NCI-H748 treated with DMSO at 0.1 percent for 48 hours (cell line): ENCODE measurements at places on chromosomes 1 and 21.

DNA sequence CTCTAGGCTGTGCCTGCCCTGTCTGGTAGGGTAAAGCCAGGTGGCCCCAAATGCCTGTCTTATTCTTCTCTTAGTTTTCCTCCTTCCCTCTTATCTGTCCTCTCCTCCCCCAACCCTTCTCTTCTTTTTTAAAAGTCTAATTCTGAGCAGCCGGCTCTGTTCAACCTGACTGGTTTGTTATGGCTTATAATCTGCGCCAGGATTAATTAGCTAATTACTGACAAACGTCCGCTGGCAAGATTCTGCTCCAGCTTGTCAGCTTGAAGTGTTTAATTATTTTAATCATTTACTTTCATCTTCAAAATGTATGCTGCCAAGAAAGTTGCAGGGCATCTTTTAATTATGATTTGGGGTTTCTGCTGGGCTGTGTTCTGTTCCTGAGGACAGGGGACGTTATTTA, 27.2 kb upstream of the PSMB2 start:
- DNase-seq, result no peak

DNA sequence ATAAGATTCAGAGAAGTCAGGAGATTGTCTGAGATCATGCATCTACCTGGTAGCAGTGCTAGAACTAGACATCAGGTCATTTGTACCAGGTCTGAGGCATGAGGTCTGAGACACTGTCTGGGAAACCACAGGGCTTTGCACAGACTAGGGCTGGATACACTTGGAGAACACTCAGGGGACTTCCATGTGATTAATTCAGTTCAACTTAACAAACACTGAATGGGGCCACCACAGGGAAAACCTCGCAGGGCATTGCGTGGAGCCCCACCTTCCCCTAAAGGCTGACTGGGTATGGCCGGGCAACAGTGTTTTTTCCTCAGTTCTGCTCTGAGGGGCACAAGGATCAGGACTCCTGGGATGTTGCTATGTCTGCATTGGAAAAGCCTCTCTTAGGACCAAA, 86.5 kb upstream of the WARS2 start:
- DNase-seq, result no peak

GRCh38 chr1:203556047-203556851, 62.3 kb downstream of the OPTC start:
- DNase-seq, result no peak

- DNase-seq, result no peak
Observed at GRCh38 chr1:109850827-109851226, 59.8 kb upstream of the CSF1 start.

DNA sequence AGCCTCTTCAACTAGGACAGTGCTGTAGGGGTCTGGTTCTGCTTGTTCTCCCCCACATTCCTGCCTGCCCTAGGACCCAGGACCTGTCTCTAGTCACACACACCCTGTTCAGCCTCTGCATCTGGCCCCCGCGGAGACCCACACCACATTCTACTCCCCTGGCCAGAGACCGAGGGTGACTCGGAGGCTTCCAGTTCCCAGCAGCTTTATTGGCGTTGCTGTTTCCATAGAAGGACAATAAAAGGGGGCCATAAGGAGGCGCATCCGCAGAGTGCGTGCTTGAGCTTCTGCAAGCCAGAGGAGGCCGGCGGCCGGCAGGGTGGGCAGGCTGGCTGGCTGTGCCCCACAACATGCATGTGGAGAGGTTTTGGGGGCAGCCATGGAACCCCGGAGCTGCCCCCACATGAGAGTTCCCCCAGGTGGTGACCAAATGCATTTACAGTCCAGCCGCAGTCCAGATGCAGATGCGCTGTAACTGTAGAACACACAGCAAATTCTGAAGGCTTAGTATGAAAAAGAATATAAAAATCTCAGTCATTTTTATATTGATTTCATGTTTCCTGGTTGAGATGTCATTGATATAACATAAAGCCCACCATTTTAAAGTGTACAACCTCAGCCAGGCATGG, 52.4 kb downstream of the PDE9A start:
- DNase-seq, result no peak

GRCh38 chr1:46983166-46983829, 40.2 kb upstream of the CYP4X1 start:
- DNase-seq, result no peak

GRCh38 chr1:110449661-110450651, 993 bp upstream of the PROK1 start:
- no peak for DNase-seq

- DNase-seq, result no peak
Observed at GRCh38 chr1:180627411-180627810, 4.4 kb upstream of the XPR1 start.

DNA sequence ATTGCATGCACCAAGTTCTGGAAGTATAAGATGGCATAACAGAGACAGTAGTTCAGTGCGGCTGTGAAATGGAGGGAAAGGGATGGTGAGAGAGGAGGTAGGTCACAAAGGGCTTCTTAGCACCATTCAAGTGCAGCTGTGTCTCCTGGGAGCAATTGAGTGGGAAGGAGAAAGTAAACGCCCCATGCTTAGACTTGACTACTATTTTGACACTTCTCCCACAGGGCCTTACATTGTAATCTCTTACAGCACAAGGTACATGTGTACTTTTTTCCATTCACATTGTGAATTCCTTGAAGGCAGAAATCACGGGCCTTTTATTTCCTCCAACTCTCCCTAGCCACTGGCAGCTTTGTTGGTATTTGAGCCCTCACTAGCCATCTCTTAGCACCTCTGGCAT, 239.6 kb upstream of the FOXD3 start:
- DNase-seq, result no peak

GRCh38 chr1:155176544-155177071, 3.0 kb downstream of the TRIM46 start:
- peak; percentile 66 for DNase-seq

DNA sequence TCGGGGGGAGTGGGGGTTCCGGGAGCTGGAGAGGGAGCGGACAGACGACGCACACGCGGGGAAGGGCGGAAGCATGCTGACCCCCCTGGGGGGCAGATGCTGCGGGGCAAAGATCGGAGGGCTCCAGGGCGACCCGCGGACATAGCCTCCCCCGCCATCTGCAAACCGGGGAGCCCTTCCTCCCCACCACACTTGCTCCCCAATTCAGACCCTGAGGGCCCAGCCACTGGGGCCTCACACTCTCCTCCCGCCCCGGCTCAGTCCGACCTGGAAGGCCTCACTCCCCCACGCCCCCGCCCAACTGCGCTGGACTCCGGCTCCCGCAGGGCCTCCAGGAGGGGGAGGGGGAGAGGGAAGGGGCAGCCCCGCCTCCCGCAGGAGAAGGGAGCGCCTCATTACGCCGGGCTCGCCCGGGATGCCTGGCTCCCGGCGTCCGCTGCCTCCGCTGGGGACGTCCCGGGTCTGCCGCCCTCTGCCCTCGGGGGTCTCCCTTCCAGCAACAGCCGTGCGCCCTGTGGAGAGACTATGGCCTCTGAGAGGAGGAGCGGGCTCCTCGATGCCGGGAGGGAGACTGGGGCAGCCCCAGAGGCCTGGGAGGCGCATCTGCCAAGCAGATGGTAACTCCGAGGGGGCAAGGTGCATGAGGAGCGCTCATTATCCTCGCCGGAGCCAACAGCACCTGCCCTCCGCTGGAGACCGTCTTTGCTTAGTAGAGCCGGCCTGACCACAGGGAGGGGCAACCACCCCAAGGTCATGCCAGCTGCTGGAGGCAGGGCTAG, 636 bp upstream of the CAMK2N1 start:
- peak; percentile 64 for DNase-seq

DNA sequence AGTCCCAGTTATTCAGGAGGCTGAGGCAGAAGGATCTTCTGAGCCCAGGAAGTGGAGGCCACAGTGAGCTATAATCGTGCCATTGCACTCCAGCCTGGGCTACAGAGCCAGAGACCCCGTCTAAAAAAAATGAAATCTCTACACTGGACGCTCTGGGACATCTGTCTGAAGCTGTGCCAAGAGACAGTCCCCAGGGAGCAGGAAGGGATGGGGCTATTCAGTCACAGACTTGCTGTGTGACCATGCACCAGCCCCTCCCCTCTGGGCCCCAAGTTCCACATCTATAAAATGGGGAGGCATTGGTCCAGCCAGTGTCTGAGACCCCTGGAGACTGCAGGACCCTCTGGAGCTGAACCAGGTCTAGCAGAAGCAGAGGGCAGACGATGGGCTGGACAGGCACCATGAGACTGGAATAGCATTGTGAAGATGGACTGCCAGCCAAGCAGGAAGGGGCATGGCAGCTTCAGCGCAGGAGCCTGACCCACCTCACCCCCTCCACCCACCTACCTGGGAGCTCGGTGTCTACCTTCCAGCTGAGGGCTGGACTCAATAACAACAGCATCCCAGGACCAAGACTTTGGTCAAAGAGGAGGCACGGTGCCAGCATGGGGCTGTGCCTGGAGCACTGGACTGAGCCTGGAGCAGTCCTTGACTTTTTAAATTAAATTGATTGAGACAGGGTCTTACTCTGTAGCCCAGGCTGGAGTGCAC, 1.4 kb downstream of the TMEM54 start:
- no peak for DNase-seq

- no peak for DNase-seq
Observed at GRCh38 chr1:118013938-118014337, 84.4 kb downstream of the WDR3 start.

DNA sequence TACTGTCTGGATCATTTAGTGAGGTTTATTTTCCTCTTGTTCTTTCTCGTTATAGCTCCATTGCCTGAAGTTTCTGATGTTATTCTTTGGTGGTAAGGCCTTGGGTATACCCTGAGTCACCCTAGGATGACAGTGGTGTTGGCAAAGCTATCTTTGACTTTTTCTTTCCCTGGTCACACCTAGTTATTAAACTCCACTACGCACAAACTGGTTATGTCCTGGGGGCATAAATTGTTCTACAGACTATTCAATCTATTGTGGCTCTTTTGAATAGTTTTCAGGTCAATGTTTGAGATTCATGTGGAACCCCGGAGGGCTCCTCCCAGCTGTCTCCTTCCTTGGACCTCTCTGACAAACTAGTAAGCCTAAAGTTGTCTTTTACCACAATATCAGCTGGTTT, 157.7 kb downstream of the SLC35F3 start:
- DNase-seq, result no peak

DNA sequence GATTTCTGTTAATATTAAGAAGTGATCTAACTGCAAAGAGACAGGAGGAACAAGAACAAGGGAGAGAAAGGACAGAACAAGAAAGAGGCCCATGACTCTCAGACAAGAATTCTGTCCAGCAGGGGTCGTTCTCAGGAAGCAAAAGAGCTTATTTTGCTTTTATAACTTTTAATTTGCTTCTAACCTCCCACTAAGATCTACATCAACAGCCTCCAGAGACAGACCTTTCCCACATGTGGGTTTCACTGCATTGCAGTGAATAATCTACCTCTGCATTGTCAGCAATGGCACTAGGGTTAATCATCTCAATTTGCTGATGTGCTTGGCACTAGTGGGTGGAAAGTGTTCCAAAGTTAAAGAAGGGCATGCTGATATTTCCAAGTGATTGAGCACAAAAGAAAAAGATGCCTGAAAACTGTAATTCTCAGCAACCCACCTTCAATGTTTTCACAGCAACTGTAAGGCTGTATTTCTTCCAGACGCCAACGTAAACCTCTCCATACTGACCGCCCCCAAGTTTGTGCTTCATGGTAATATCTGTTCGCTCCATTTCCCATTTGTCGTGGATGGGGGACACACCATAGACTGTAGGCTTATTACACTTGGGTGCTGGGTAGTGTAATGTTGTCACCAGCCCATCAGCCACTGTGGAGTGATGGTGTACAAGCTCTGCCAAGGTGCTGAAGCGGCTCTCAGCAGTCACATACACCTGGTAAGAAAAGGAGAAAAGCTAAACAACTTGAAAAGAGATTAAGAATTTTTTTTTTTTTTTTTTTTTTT, 39.5 kb downstream of the TOR3A start:
- DNase-seq, result no peak

GRCh38 chr1:43011020-43011419, 52.4 kb upstream of the SLC2A1 start:
- DNase-seq, result no peak

DNA sequence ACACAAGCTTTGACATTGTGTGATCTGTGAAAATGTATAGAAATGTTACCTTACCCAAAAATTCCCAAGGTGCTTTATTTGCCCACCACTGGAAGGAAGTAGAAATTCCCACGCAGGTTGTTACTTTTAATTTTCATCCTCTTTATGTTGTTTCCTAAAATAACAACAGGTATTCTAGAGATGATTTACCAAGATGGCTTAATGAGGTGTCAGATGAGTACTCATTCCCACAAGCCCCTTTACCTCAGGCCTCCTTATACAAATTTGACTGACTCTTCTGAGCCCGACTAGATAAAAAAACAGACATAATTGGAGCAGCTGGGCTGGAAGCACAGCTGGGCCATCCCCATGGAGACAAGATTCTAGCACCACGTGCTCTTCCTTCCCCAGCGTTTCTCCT, 114.6 kb downstream of the LIPI start:
- DNase-seq, result no peak

DNA sequence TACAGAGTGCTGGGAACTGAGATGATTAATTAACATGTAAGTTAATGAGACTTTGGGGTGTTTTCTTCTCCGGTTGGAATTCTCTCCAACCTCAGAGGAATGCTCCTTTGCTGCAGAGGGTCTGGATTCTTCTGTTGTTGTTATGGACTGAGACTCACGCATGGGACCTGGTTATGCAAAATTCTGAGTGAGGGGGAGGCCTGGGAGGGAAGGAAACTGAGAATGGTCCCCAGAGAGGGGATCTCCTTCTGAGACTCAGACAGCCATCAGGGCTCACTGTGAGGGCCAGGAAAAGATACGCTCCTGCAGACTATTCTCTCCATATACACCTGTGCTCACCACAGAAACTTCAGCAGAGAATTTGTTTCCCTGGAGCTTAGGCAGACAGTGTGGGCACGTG, 56.3 kb downstream of the HTR6 start:
- no peak for DNase-seq

DNA sequence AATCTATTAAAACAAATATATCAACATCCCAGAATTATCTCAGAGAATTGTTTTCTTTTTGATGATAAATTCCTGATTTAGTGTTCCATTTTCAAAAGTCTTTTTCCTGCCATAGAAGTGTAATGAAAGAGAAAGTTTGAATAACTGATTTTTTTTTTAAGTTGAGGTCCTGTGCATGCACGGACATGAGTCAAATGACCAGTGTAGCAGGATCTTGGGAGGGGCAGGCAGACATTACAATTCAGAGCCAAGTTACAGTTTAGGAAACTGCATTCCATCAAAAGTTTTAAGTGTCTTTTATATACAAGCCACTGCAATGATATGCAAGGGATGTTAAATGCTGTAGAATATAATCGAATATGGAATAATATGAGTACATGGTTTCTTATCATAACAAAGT, 227.5 kb downstream of the HMCN1 start:
- no peak for DNase-seq

DNA sequence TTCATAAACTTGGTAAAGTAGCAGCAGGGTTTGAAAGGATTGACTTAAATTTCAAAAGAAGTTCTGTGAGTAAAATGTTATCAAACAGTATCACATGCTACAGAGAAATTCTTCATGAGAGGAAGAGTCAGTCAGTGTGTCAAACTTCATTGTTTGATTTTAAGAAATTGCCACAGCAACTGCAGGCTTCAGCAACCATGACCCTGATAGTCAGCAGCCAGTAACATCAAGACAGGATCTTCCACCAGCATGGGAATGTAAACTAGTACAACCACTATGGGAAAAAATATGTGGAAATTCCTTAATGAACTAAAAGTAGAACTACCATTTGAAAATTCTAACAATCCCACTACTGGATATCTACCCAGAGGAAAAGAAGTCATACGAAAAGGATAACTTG, 11.5 kb downstream of the MAEL start:
- DNase-seq, result no peak
